ENCODE measurements at places on chromosomes 12 and 14.

DNA sequence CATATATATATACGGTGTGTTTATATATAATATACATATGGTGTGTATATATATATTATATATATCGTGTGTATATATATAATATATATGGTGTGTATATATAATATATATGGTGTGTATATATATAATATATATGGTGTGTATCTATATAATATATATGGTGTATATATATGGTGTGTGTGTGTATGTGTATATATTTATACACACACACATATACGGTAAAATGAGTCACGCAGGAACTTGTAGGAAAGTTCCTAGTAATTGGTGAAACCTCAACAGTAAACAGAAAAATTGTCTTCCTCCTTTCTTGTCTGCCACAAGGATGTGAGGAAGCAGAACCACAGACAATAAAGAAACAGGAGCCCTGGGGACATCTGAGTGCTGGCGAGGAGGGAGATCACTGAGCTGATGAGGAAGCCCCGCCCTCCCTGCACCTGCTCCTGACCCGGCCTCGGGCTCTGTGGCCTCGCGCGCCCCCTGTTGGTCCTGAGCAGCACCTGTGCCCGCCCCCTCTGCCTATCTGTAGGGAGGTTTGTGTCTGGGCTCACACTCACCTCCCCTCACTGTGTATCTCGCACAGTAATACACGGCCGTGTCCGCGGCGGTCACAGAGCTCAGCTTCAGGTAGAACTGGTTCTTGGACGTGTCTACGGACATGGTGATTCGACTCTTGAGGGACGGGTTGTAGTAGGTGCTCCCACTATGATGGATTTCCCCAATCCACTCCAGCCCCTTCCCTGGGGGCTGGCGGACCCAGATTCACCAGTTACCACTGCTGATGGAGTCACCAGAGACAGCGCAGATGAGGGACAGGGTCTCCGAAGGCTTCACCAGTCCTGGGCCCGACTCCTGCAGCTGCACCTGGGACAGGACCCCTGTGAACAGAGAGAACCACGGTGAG, 1079.4 kb downstream of the TMEM121 start:
- DNase-seq = peak; percentile 90

DNA sequence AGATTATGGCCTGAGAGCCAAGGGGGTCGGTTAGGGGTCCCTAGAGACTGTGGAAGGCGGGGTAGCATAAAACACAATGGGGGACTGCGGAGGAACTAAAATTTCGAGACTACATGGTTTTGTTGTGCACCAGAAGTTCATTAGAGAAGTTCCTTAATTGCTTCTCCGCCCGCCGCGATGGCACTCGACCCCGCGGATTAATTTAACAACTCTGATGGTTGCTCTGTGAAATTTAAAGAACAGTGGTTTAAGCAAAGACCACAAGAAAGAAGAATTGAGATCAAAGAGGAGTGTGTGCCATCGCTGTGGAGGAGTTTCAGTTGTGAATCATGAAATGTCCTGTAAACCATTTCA, 1.4 kb upstream of the CCDC88C start:
- DNase-seq = no peak

DNA sequence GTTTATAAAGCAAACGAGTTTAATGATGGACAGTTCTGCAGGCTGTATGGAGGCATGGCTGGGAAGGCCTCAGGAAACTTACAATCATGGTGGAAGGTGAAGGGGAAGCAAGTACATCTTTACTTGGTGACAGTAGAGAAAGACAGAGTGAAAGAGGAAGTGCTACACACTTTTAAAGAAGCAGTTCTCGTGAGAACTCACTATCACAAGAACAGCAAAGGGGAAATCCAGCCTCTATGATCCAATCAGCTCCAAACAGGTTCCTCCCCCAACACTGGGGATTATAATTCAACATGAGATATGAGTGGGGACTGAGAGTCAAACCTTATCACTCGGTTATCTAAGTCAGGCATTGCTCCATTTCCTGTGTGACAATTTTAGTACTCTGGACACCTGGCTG, 189.9 kb upstream of the CNTN1 start:
- no peak for DNase-seq

DNA sequence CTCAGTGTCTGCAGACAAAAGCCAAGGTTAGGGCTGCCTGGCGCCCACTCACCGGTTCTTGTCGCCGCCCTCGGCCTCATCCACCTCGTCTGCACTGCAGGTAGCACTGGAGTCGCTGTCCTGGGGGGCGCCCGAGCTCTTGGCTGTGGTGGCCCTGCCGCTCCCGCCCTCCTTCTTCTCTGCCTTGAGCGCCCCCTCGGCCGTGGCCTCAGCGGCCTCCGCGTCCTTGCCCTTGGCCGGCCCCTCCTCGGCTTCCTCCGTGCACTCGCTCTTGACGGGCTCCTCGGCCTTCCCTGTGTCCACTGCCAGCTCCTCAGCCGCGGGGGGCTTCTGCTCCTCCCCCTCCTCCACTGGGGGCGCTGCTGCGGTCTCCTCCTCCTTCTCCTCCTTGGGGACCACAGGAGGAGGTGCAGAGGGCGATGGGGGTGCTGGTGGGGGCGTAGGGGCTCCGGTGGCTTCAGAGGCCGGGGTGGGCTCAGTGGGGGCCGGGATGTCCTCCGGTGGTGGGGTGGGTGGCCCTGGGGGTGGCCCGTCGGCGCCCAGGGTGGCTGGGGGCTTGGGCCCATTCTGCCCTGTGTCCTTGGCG, 77.2 kb downstream of the RFLNA start:
- no peak for DNase-seq

- DNase-seq = no peak
Observed at GRCh38 chr14:80781972-80782367, 159.6 kb downstream of the CEP128 start.

DNA sequence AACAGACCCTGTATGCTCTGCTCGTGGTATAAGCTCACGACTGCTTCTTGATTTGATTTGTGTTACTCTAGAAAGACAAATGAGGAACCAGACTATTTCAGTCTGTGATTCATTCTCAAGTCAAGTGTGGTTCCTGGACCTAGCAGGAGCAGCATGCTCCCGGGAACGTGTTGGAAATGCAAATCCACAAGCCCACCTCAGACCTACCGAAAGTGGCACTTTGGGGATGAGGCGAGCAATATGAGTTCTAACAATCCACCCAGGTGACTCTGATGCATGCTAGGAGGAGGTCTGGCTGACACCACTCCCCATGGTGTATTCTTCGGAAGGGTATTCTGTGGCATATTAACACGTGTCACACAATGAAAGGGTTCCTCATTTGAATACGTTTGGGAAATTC, 59.5 kb upstream of the TMX1 start:
- DNase-seq = no peak

DNA sequence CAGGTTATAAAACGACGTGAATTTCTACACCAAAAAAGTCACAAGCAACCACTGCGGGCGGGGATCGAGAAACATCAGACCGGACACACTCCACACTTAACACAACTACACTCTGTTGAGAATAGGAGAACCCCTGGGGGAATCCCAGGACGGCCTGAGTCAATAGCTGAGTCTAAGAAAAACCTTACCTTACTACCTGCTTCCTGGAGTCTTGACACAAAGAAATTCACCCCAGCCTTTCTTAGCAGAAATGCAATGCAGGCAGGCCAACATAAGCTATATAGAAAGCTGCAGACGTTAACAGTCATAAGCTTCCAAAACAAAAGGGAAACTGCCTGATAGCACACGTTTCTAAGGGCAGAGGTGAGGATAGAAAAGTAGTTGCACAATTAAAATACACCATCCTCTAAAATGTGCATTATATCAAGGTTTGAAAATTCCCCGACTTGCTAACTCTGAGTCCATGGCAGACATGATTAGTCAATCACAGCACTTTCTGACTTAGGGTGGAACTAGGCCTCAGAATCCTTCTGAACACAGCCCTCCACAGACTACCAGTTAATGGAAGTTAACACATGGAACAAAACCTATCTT, 68.0 kb downstream of the CCDC88C start:
- peak; percentile 71 for DNase-seq

GRCh38 chr14:102317564-102318248, 1.8 kb upstream of the ZNF839 start:
- DNase-seq = no peak

DNA sequence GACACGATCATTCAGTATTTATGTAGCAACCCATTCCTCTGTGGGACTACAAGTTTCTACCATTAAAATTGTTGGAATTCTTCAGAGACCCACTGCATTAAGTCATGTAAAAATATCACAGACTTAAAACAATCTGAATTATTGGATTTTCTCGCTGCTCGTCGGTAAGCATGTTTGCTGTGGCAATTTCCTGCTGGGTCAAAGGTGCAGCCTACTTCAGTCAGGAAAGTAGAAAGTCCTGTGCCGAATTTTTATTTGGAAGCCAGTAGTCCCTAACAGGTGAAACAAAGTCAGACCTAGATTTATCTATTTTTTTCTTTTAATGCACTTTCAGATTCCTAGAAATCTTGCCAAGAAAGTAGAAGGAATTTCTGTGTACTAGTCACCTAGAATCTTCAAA, 110.4 kb upstream of the MYL2 start:
- DNase-seq = no peak

GRCh38 chr14:31763041-31763440, 201.8 kb downstream of the NUBPL start:
- no peak for DNase-seq

GRCh38 chr14:68841016-68841809, 48.3 kb upstream of the ZFP36L1 start:
- no peak for DNase-seq

DNA sequence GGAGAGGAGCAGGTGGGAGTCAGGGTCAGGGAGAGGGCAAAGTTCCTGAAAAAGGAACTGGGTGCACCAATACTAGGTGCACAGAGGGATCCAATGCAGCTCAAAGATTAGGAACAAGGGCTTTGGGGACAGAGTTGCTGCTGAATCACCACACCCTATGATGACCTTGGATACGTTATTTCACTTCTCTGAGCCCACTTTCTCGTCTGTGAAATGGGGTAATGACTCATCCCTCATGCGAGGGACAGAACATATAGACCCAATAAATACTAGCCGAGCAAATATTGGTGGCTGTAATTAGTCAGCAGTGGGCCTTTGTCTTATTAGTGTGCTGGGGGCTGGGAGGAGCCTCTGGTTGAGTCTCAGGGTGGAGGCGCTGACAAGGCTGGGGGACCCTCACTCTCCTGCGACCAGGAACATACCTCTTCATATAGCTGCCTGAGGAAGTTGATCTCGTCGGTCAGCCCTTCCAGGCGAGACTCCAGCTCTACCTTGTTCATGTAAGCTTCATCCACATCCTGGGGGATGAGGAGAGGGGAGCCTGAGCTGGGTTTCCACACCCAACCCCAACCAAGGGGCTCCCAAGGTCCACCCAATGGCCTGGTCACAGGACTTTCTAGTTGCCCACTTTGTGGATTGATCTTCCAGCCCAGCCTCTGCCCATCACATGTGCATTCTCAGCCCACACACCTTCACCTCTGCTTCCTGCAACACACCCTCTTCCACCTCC, 4.5 kb downstream of the KRT8 start:
- no peak for DNase-seq

GRCh38 chr14:71138448-71139293, 231.4 kb downstream of the PCNX1 start:
- DNase-seq = peak; percentile 67

DNA sequence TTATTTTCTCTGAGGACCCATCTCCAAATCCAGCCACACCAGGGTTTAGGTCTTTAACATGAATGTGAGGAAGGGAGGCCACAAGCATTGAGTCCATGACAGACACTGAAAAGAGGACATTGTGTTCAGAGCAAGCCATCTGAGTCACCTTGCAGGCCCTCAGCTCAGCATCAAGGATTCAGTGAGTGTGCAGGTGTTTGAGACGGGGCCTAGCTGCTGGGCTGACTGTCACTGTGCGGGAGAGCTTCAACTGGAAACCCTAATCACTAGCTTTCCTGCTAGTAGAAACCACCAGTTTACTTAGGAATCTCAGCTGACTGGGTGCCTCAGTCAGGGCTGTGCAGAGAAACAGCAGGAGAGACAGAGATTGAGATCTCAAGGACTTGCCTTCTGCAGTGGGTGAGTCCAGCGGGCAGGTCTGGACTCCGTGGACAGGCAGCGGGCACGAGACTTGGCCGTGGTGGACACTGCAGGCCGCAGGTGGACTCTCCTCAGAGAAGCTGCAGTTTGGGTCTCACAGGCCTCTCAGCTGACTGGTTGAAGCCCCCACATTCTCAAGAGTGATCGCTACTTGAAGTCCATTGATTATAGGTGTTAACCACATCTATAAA, 86.1 kb upstream of the DYNC1H1 start:
- DNase-seq = no peak

DNA sequence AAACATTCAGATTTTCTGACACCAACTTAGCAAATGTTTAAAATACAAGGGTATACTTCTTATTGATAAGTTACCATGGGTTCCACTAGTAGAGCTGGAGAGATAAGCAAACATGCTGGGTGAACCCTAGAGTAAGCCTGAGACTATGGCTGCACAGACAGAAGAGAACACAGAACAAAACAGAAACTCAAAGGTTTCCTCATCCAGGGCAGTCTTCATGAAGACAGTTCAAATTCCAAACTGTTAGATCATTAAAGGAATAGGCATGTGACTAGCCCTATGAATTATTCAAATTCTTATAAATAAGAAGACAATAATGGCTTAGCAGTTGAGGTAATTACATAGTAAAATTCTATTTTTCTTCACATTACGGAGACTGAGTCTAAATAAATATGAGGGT, 28.1 kb downstream of the BTBD7 start:
- no peak for DNase-seq

- no peak for DNase-seq
Observed at GRCh38 chr12:3881281-3881950, 8.2 kb upstream of the PARP11 start.

DNA sequence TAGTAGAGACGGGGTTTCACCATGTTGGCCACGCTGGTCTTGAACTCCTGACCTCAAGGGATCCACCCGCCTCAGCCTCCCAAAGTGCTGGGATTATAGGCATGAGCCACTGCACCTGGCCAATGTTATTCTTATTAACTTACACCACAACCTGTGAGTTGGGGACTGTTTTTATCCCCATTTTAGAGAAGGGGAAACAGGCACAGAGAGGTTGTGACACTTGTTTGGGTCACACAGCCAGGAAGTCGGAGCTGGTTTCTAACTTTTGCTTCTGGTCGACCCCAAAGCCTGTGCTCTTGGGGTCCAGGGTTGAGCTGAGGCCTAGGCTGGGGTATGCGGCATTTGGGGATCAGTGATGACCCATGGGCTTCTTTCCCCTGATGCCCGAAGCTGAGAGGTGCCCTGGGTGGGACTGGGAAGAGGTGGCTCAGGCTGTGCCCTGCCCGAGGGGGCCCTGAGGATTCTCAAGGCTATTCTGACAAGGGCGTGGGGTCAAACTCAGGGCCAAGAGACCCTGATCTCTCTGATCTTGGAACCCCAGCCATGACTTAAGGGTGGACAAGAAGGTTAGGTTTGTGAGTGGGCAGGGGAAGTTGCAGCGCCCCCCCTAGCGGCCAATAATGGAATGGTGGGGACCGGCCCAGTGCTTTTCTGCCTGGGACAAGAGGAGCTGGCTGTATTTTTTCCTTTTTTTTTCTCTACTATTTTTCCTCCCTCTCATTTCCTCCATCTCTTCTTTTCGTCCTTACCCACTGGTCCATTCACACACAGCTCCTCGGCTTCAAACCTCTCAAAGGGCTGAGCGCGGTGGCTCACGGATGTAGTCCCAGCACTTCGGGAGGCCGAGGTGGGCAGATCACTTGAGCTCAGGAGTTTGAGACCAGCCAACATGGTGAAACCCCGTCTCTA, 3.0 kb downstream of the SDSL start:
- DNase-seq = peak; percentile 66
